Stimulated activated CD4-positive, alpha-beta T cell treated with anti-CD3 and anti-CD28 coated beads, TNF-alpha, amount 100 ng/mL, for 24 hours (primary cell): ENCODE measurements at places on chromosomes 6 and 20.

DNA sequence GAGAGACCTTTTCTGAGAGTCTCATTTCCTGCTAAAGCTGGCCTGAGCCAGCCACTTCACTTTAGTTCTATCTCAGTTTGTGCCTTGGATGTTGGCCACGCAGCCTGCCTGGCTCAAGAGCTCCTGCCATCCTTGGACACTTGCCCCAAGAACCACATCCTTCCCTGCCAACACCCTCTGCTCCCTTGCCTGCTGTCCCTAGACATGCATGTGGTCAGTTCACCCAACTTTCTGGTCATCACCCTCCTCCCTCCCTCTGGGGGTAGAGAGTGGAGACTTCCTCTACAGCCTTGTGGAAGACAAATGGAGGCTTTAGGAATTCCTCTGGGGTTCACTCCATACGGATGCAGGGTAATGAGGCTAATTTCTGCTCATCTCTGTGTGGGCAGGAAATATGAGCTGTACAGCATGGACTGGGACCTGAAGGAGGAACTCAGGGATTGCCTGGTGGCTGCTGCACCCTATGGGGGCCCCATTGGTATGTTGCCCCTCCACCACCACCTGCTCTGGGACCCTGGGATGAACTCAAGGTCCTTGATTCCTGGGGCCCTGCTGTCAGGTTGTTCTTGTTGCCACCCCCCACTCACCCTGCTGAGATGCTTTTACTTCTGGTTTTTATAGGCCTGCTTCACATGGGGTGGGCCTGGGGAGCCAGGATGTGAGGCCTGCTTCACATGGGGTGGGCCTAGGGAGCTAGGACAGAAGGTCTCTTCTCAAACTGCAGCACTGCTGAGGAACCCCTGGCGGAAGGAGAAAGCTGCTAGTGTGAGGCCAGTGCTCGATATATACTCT lies 13.8 kb upstream of the PTPRA start:
- no peak for DNase-seq

GRCh38 chr20:35146299-35146919 lies 727 bp downstream of the EDEM2 start:
- no peak for DNase-seq

GRCh38 chr6:27957516-27957915 lies 475 bp downstream of the OR2B6 start:
- DNase-seq: no peak

DNA sequence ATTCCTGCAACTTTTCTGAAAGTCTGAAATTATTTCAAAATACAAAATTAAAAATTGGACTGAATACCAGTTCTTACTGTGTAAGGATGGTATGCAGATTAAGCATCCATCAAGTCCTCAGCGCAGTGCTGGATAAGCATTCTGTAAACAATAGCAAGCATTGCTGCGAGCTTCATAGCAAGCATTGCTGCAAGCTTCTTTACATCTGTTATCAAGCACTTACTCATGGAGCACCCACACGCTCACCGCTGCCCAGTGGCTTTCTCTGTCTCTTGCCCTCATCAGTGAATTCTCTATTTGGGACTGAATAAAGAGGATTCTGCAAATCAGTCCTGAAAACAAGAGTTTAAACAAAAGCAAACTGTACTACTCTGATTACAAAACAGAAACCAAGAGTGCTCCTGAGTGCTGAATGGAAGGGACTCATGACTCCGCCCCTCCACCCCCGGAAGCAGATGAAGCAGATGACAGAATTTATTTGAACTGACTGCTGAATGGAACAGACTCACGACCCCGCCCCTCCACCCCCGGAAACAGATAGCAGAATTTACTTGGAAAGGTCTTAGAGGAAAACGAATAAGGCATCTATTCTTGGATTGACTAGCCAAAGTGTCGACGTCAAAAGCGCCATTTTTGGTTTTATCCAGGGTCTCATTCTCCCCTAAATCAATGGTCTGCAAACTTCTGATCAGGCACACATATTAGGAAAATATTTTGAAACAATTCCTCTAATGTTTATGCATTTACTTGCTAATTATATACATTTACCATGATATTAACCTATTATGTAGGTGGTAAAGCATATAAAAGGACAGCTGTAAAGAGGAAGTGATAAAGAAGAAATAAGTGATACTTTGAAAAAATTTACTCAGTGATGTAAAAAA lies 22.1 kb upstream of the EYA2 start:
- no peak for DNase-seq

GRCh38 chr20:47050996-47051395 lies 156.4 kb downstream of the EYA2 start:
- DNase-seq: no peak

GRCh38 chr6:42774201-42774600 lies 7.7 kb upstream of the BICRAL start:
- no peak for DNase-seq

- DNase-seq: no peak
These were observed 105.8 kb downstream of the BACH2 start for GRCh38 chr6:90190752-90191395.

DNA sequence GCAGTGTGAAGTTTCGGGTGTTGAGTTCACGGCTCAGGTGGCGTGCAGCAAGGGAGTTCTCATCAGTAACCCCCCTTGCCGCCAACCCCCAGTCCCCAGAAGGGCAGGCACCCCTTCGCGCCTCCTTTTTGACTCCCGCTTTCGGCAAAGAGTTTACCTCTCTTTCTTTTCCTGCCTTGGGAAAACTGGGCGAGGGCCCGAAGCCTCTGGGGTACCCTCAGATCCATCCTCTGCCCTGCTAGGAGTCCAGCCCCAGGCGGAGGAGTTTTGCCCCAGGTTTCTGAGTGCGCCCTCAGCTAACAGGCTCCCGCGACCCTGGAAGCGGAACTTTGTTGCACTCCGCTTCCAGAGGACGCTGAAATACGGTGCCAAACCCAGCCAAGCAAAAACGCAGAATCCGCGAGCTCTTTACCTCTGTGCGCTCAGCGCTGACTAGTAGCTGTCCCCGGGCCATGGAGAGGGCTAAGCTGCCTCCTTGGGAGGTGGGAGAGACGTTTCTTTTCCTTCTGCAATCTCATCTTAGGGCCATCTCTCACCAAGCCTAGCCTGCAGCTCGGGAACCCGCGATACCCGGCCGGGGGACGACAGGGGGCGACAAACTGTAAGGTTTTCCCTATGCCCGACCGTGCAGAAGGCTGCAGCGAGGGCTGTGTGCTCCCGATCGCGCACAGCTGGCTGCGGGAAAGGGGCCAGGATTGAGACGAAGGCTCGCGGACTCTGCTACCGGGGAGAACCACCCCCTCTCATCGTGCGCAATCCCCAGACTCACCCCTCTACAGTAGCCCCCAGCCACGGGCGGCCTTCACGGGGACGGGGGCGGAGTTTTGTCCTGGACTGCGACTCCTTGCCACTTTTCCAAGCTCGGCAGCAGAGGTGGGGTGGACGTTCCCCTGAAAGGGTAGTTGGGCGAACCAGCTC lies 2.7 kb upstream of the PAX1 start:
- peak; percentile 54 for DNase-seq
